RPMI7951 (cell line): ENCODE measurements at places on chromosomes 4 and X.
A peak's percentile ranks its signal among the peaks of the same experiment; 100 is the strongest.

DNA sequence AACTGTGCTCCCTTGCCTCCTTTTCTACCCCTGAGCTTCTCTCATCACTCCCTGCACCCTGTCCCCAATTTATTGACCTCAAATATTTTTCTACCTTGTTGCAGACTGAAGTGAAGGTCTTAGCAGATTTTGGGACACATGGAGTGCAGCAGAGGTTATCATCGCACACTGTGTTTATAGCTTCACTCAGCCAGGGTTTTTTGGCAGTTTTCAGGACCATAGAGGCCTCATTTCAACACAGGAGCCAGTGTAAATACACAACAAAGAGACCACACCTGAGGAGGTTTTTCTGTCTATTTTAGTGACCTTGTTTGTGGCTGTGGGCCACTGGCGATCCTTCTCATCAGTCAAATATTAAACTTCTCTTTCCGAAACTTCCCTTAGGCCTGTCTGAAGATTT is 457.1 kb downstream of the SPRY1 start:
- DNase-seq = no peak

DNA sequence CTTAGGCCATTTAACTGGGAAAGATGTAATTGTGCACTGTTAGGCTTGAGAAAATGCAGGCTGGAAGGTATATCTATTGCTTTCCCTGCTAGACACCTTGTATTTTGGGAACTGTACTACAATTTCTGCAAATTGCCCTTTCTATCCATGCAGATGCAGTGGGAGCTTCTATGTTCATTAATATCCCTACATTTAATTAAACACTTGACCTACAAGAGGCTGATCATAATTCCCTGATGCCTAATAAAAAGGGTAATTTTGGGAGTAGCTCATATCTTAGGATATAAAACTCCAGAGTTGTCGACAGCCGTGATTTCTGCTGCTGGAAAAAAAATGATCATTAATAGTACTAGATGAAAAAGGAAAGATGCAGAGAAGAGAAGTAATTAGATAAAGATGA is 19.7 kb downstream of the DTHD1 start:
- no peak for DNase-seq

GRCh38 chrX:137428221-137428661 is 137.7 kb upstream of the ZIC3 start:
- DNase-seq = no peak

DNA sequence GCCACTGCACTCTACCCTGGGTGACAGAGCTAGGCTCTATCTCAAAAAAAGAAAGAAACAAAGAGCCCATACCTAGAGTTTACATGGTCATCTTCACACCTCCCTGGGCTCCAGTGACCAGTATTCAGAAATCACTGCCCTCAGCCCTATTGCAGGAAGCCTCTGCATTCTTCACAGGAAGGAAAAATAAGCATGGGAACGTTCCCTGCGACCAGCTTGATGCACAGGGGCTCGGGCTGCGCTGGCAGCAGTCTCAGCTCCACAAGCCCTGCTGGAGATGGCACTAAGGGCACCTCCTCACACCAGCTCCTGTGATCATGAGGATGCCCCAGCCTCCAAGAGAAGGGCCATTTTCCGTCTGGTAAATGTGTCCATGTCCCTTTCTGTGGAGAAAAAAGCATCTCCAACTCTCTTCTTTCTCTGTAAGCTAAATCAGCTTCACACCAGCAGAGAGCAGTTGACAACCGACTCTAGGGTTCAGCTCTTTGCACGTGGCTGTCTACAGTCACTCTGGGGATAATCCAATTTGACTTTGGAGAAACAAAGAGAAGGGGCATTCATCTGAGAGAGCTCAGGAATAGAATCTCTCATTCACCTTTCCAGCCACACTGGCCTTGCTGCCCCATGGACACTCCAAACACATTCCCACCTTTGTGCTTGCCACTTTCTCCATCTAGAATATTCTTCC is 33.1 kb downstream of the LDB2 start:
- no peak for DNase-seq

GRCh38 chr4:182969651-182970279 is 52.6 kb upstream of the DCTD start:
- no peak for DNase-seq

DNA sequence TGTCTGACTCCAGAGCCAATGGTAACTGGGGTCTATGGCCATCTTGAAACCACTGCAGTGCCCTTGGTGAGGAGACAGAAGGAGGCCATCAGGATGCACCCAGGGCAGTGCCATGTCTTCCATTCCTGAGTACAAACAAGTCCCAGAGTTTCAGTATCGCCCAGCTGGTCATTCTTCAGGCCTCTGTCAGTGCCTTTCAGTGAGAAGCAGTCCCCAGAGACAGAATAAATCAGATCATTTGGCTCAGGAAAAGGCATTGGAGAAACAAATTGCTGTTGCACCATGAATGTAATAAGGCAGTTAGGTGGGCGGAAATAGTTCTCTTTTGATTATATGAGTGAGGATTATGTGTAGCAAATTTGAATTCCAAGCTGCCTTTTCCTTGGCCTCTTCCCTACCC is 21.3 kb downstream of the ADGRG4 start:
- no peak for DNase-seq

DNA sequence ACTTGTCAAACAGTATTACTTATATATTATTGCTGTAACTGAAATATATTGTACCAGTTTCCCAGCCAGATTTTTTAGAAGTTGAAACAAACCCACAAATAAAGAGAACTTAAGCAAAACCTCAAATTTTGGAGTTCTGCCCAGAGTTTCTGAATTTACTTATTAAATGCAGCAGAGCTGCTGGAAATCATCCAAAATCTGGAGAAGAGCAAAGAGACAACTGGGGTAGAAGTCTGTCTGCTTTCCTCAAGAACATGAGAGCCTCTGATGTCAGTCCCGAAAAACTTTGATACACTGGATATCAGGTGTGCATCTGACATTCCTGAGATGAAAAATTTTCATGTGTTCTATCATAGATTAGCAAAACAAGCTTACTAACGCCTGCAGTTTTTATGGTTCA is 325.9 kb downstream of the NR3C2 start:
- peak; percentile 35 for DNase-seq

- no peak for DNase-seq
Observed at GRCh38 chr4:153595894-153596601, 88.0 kb upstream of the TLR2 start.

- DNase-seq = no peak
Observed at GRCh38 chrX:100939333-100939732, 10.6 kb upstream of the XKRX start.

GRCh38 chrX:99909946-99910345 is 500.1 kb downstream of the PCDH19 start:
- no peak for DNase-seq

DNA sequence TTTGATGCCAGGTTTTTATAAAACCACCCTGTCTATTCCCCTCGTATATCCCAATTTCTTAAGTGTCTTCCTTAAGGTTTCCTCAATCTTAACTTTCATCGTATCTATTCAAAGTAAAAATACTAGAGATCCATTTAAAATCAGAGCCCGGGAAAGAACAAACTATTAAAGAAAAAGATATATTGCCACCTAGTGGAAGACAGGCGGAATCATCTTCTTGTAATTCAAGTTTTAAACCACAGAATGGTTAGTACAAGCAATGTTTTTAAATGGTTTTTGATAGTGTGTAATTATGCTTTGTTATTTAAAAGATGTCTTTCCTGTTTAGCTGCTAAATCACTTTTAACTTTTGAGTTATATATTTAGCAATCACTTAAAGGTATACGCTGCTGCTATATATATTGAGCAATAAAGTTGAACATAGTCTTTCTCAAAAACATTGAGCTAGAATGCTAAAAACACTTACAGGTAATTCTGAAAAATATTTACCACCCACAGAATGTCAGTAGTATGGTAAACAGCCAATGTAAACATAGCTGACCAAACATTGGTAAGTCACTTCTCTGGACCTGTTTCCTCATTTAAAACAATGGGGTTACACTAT is 18.2 kb downstream of the PRDM8 start:
- peak; percentile 50 for DNase-seq

GRCh38 chr4:102535398-102536082 is 34.4 kb downstream of the NFKB1 start:
- peak; percentile 72 for DNase-seq

- no peak for DNase-seq
Observed at GRCh38 chr4:75876218-75876617, 26.0 kb downstream of the PPEF2 start.

DNA sequence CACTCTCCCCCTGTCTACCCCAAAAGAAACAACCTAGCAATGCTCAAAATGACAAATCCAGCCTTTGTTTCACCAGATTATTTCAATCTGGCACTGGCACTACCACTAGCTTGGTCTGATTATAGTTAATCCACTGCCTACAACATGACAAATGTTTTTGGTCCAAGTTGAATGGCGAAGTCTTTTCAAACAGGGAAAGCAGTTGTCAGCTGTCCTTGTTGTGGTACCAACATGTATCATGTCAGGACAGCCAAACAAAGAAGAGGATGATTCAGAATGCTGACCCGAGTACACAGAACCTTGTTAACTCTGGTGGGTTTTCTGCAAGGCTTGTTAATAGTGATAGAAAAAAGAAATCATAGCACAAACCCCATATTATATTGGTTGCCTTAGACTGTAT is 160.8 kb upstream of the ANK2 start:
- peak; percentile 1 for DNase-seq

DNA sequence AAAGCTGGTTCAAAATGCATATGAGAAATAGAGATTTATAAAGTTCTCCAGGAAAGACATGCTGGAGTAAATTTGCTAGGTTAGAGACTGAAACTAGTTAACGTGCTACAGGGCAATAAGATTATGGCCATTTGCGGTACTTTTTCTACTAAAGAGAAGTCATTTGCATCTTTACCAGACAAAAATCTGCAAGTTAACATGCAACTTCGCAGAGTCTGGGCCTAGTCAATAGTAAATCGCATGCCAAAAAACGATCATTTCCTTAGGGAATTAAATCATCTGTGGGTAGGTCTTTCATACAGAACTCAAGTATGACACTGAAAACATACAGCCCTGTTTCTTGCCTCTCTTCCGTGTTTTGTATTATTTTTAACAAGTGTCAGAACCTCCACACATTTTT is 32.8 kb upstream of the REST start:
- DNase-seq = no peak

DNA sequence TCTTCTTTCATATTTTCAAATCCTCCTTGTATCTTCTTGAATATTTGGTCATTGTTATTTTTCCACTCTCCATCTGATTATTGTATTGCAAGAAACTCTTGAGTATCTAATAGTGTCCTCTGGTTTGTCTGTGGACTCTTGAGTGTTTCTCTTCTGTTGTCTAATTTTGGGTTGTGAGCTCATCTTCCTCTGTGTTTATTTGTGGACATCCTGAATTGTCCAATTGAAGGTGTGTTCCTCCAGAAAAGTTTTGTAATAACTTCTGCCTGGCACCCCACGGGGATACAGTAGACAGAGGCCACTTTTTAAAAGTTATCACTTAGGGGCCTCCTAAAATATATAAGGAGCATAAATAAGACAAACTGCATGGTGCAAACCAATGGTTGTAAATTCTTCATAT is 3.1 kb upstream of the CC2D2A start:
- no peak for DNase-seq
